IMR-90 (cell line): ENCODE measurements at places on chromosomes 3 and 15. TPM values are rescaled to one million over a fixed set of nuclear protein-coding genes. Genes with fewer than 3 reads are reported as not detected.

CELSR3 gene
- total RNA-seq = 0.18 and 0.28 TPM in 2 replicates

GRCh38 chr15:98541519-98541918 lies 106.8 kb upstream of the IGF1R start:
- DNase-seq = peak; percentile 25

- no peak for DNase-seq
These were observed 117.1 kb downstream of the MINAR1 start for GRCh38 chr15:79549196-79549595.

- peak; percentile 94 for DNase-seq
These were observed 51.9 kb upstream of the FLNB start for GRCh38 chr3:57956119-57956832.

GRCh38 chr3:12041446-12042041 lies 37.4 kb downstream of the SYN2 start:
- DNase-seq = no peak

DNA sequence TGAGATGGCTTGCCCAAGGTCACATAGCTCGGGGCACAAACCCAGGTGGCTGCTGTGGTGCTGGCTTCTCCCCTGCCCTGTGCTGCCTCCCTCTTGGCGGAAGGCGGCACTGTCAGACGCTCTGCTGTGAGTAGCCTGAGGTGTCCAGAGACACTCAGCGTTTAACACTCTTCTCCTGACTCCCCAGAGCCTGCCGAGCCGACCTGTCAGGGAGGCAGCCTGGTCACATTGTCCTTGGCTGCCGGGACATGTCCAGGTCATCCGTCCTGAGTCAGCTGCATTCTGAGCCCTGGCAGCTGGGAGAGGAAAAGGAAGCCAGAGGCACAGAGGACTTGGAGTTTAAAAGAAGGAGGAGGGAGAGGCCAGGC lies 4.7 kb downstream of the LMAN1L start:
- peak; percentile 16 for DNase-seq
